NCI-H446 (cell line): ENCODE measurements at places on chromosomes 7 and 10.

GRCh38 chr10:3786295-3787015, 1.4 kb upstream of the KLF6 start:
- no peak for DNase-seq

DNA sequence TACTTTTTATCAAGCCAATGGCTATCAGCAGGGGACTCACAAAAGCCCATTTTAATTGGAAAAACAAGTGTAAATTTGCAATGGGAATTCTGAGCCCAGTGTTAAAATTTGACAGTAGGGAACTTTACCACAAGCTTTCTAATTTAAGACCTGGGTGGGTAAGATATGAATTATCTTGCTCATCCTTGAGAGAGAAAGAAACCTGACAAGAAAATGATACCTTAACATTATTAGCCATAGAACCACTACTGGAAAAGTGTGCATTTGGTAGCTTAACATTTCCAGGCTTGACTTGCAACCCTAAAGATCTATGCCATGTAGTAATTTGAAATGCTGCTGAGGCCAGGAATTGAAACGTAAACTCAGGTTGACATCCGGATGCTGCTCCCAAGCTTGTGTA, 2.7 kb upstream of the ST8SIA6 start:
- no peak for DNase-seq

DNA sequence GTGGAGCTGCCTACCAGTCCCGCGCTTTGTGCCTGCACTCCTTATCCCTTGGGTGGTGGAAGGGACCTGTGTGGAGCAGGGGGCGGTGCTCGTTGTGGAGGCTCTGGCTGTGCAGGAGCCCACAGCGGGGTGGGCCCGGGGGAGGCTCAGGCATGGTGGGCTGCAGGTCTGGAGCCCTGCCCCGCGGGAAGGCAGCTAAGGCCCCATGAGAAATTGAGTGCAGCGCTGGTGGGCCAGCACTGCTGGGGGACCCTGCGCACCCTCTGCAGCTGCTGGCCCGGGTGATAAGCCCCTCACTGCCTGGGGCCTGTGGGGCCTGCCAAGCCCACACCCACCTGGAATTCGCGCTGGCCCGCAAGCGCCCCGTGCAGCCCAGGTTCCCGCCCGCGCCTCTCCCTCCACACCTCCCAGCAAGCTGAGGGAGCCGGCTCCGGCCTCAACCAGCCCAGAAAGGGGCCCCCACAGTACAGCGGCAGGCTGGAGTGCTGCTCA, 859.6 kb upstream of the KCND2 start:
- DNase-seq: no peak

DNA sequence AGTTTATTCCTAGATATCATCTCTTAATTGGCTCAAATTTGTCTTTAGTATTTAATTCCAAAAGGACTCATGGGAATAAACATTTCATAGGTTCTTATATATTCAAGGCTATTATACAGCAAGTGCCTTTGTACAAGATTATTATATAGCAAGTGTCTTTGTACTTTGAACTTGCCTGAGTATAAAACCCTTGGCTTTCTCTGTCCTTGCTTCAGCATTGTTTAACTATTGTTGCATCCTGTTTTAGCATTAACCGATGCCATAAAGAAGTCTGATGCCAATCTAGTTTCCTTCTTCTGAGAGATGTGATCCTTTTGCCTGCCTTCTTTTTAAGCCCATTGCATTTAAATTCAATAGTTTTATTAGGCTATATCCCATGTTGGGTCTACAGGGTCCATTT, 270.0 kb downstream of the NEBL start:
- no peak for DNase-seq

DNA sequence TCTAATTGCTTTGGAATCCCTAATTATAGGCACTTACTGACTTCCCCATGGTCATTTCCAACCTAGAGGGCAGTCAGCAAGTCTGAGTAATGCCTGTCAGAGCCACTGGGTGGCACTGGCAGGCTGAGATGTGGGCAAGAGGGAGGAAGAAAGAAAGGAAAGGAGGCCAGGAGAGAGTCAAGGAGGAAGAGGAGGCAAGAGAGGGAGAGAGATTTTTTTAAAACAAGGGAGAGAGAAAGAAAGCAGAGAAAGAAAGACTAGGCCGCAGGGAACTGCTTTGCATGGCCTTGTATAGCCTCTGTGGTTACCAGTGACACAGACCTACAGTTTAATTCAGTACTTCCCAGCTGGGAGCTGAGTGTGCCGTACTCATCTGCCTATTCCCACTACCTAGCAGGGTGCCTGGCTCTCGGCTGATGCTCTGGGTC, 210.4 kb upstream of the ADO start:
- peak; percentile 31 for DNase-seq

DNA sequence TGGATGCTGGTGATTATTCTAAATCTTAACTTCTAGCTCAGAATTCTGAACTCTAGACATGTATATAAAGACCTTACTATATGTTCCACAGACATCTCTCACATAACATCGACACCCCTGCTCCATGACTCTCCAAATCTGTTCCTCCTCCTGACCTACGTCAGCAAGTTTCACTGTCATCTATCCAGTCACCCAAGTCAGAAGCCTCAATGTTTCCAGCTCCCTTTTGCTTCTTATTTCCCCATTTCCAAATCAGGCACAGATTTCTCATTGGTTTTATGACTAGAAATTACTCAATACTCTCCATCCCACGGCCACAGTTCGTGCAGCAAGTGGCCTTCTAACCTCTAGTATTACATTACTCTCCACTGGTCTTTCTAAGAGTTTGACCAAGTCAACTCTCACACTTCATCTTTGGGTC, 28.5 kb downstream of the EPC1 start:
- DNase-seq: no peak

DNA sequence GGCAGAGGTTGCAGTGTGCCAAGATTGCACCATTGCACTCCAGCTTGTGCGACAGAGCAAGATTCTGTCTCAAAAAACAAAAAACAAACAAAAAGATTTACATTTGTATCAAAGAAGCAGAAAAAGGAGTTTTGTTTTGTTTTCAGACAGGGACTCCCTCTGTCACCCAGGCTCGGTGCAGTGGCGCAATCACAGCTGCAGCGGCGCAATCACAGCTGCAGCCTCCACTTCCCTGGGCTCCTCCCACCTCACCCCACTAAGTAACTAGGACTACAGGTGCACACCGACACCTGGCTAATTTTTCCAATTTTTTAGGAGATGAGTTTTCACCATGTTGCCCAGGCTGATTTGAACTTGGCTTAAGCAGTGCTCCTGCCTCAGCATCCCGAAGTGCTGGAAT, 1.8 kb downstream of the ARMC10 start:
- no peak for DNase-seq
